Adipose tissue (tissue), 3 donors: ENCODE measurements at places on chromosomes 7 and 10. TPM values are rescaled to one million over a fixed set of nuclear protein-coding genes. Genes with fewer than 3 reads are reported as not detected.

KLLN gene
- 0.20 TPM for polyA plus RNA-seq

INMT gene
- 2.1 TPM for polyA plus RNA-seq

UFSP1 gene
- 3.3 TPM for polyA plus RNA-seq

CLCN1 gene
- polyA plus RNA-seq = not detected

ANKRD61 gene
- 0.16 TPM for polyA plus RNA-seq

JAKMIP3 gene
- 0.45 TPM for polyA plus RNA-seq

SCART1 gene
- polyA plus RNA-seq = 0.93 TPM

ZNF862 gene
- 5.0 TPM for polyA plus RNA-seq

GNAI1 gene
- 6.1 TPM for polyA plus RNA-seq

CABCOCO1 gene
- 0.62 TPM for polyA plus RNA-seq

GJD4 gene
- not detected for polyA plus RNA-seq

LIPJ gene
- 0.03 TPM for polyA plus RNA-seq

MET gene
- polyA plus RNA-seq = 5.3 TPM

PTPRZ1 gene
- polyA plus RNA-seq = 0.76 TPM

TRIM50 gene
- polyA plus RNA-seq = 1.2 TPM

NODAL gene
- 0.04 TPM for polyA plus RNA-seq

FZD8 gene
- 2.2 TPM for polyA plus RNA-seq

WASHC2A gene
- polyA plus RNA-seq = 22.0 TPM

CPA5 gene
- polyA plus RNA-seq = 0.04 TPM

SRRM3 gene
- polyA plus RNA-seq = 1.9 TPM

CADPS2 gene
- polyA plus RNA-seq = 14.8 TPM

IL6 gene
- 2.9 TPM for polyA plus RNA-seq

ASB10 gene
- polyA plus RNA-seq = not detected

CACNB2 gene
- 0.58 TPM for polyA plus RNA-seq

NKX1-2 gene
- polyA plus RNA-seq = not detected

IGF2BP3 gene
- 0.68 TPM for polyA plus RNA-seq

MYO3A gene
- polyA plus RNA-seq = 0.53 TPM

CYP3A7 gene
- polyA plus RNA-seq = not detected

BMI1 gene
- polyA plus RNA-seq = 15.5 TPM

VSTM4 gene
- polyA plus RNA-seq = 18.2 TPM

PAX4 gene
- polyA plus RNA-seq = not detected

PPP1R3C gene
- 9.6 TPM for polyA plus RNA-seq

TRIM73 gene
- polyA plus RNA-seq = 4.8 TPM

NPC1L1 gene
- 0.51 TPM for polyA plus RNA-seq

C10orf71 gene
- polyA plus RNA-seq = 0.01 TPM

NHLRC2 gene
- 4.3 TPM for polyA plus RNA-seq

PROSER2 gene
- 4.2 TPM for polyA plus RNA-seq

AGR3 gene
- 4.4 TPM for polyA plus RNA-seq

PRKAR2B gene
- 276 TPM for polyA plus RNA-seq

MUC12 gene
- not detected for polyA plus RNA-seq

HKDC1 gene
- not detected for polyA plus RNA-seq

RET gene
- 0.56 TPM for polyA plus RNA-seq
